Hepatocyte (in vitro differentiated cells): ENCODE measurements at places on chromosomes 4 and X. TPM values are rescaled to one million over a fixed set of nuclear protein-coding genes. Genes with fewer than 3 reads are reported as not detected.

The MGAT4D gene
- not detected in 2 replicates for total RNA-seq

The FMR1NB gene
- not detected in 2 replicates for total RNA-seq

The UGT2A1 gene
- total RNA-seq, result 0.12 and 0.17 TPM in 2 replicates

The P2RY10 gene
- total RNA-seq, result not detected in 2 replicates

GRCh38 chr4:176735300-176735699 lies 57.4 kb downstream of the VEGFC start:
- no peaks in the 10 kb centered on the region for H3K36me3 ChIP-seq
- no peak overlapping the region for H3K27ac ChIP-seq
- H3K4me1 ChIP-seq, result no peaks in the 10 kb centered on the region
- no peak overlapping the region for H3K4me3 ChIP-seq
- no peaks in the 10 kb centered on the region for H3K27me3 ChIP-seq

DNA sequence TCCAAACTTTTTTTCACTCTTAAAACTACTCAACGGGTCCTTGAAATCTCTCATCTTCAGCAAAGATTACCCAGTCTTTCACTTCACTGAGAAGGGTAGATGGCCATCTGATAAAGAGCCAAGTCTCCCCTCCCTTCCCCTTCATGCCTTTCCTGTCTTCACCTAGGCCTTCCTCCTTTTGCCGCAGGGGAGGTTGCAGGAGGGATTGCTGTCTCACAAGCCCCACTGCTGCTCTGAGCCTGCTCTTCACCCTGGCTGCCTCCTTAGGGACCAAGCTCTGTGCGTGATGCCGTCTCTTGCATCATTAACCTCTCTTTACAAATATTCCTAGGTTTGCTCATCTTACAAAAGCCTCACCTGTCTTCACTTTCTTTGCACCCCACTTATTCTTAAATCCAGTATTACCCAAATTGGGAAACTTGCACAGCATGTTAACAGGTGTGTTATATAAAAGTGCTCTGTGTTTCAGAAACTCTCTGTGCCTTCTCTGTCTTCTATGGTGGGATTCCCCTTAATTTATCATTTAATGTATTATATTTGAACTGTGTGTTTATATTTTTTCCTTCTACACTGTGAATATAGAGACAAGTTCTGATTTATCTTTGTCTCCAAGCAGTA lies 3.8 kb downstream of the ZFX start:
- no peak overlapping the region for H3K4me3 ChIP-seq
- no peaks in the 10 kb centered on the region for H3K36me3 ChIP-seq
- peak overlapping the region; percentile 100 for H3K27ac ChIP-seq
- no peaks in the 10 kb centered on the region for H3K27me3 ChIP-seq
- DNase-seq, result peak; percentile 35

DNA sequence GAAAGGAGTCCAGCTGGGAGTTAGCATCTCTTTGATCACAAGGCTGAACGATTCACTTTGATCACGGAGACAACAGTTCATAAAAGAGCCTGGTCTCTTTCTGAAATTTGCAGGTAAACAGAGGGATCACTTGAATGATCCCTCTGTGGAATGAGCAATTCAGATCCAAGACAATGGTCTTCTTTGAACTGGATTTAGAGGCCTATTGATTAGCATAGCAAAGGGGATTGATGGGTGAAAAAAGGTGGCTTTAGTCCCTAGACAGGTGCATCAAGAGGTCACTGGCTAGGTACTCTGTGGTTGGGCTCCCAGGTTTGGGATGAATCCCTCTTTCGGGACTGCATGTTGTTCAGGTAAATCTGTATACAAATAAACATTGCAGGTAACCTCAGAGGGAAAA lies 223.8 kb upstream of the TAPT1 start:
- DNase-seq, result no peak
- no peaks in the 10 kb centered on the region for H3K4me1 ChIP-seq
- H3K27ac ChIP-seq, result no peak overlapping the region
- H3K4me3 ChIP-seq, result no peak overlapping the region

DNA sequence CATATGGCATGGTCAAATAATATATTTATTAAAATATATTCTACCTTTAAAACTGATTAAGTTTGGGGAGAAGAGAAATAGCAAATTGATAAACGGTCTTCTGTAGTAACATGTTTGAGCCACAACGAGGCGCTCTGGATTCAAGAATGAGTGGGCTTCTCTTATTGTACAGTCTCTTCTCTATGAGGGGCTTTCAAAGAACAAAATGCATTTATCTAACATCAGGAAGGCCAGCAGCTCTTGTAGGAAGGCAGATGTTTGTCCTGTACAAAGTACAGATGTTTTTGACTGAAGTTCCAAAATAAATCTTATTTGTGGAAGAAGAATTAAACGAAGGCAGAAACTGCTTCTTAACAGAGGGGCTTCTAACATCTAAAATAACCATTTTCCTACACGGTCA lies 153.6 kb downstream of the RASL11B start:
- H3K27me3 ChIP-seq, result no peaks in the 10 kb centered on the region
- no peaks in the 10 kb centered on the region for H3K36me3 ChIP-seq
- peak; percentile 77 for DNase-seq
- peaks cover 55% of the 10 kb centered on the region for H3K4me1 ChIP-seq
- H3K4me3 ChIP-seq, result no peak overlapping the region

DNA sequence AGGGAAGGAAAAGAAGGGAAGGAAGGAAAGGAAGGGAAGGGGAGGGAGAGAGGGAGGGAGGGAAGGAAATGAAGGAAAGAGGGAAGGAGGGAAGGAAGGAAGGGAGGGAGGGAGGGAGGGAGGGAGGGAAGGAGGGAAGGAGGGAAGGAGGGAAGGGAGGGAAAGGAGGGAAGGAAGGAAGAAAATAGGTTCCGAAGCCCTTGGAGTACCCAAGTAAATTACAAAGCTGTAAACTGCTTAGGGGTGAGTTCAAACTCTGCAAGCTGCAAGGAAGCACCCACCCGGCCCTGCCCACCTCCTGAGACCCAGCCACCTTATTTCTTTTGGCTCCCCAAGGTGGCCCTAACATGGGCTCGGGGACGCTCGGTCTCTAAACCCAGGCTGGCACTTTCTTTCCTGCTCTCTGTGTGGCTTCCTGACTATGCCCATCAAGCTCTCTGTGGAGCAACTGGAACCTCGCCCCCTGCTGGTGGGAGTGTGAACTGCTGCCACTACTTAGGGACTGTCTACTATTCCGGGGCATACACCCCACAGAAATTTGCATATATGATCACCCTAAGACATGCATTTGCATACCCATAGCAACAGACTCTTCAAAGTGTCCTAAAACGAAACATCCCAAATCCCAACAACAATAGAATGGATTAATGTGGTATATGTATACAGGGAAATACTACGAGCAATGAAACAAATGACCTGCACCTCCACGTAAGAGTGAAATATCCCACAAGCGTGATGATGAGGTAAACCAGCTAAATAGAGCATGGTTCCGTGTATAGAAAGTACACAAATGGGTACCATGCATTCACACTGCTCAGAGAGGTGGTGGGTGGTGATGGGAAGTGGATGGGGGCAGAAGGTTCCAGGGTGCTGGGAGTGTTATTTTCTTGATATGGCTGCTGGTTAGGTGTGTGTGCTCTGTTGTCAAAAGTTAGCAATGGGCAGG lies 151.7 kb upstream of the TBL1X start:
- peak; percentile 13 for DNase-seq
- no peak overlapping the region for H3K4me3 ChIP-seq
- H3K36me3 ChIP-seq, result no peaks in the 10 kb centered on the region
- H3K4me1 ChIP-seq, result no peaks in the 10 kb centered on the region
- H3K27ac ChIP-seq, result no peak overlapping the region
